ENCODE measurements at places on chromosomes 12 and 14. TPM values are rescaled to one million over a fixed set of nuclear protein-coding genes. Genes with fewer than 3 reads are reported as not detected.

The GLI1 gene
- total RNA-seq, result 6.4 TPM

The TSPAN19 gene
- total RNA-seq, result 0.32 TPM

The A2ML1 gene
- total RNA-seq, result not detected

DNA sequence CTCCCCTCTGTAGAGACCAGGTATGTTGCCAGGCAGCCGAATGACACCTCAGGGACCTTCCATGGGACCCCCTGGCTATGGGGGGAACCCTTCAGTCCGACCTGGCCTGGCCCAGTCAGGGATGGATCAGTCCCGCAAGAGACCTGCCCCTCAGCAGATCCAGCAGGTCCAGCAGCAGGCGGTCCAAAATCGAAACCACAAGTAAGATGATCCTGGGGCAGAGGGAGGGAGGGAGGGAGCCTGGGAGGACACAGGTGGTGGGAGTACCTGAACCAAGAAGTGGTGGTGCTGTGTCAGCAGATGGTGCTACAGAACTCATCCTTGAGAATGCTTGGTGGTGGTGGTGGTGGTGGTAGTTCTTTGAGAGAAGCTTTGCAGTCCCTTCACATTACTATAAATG, 1.0 kb downstream of the SMARCD1 start:
- no peak for DNase-seq

- no peak for DNase-seq
Measured at GRCh38 chr12:46788072-46788887, 37.5 kb downstream of the SLC38A4 start.

The PTCSC3 gene
- total RNA-seq, result not detected

The PTPRB gene
- total RNA-seq, result 0.17 TPM

All from HCT116 (cell line).